ENCODE measurements at places on chromosomes 5 and 9. TPM values are rescaled to one million over a fixed set of nuclear protein-coding genes. Genes with fewer than 3 reads are reported as not detected.

The GMCL2 gene
- total RNA-seq: not detected

The RETREG1 gene
- total RNA-seq: 2.5 TPM

The SKIC3 gene
- 27.0 TPM for total RNA-seq

The CDKN2A gene
- total RNA-seq: 5.5 TPM

The RAPGEF1 gene
- total RNA-seq: 40.4 TPM

The HTR1A gene
- not detected for total RNA-seq

The PDE8B gene
- total RNA-seq: 2.7 TPM

The ANXA2R gene
- 0.92 TPM for total RNA-seq

The CBY3 gene
- total RNA-seq: not detected
